ENCODE measurements at places on chromosomes 13 and 19.

GRCh38 chr19:47377801-47378200 lies 28.7 kb downstream of the DHX34 start:
- no peak for DNase-seq

GRCh38 chr13:23912469-23912868 lies 15.2 kb upstream of the C1QTNF9B start:
- DNase-seq, result no peak

DNA sequence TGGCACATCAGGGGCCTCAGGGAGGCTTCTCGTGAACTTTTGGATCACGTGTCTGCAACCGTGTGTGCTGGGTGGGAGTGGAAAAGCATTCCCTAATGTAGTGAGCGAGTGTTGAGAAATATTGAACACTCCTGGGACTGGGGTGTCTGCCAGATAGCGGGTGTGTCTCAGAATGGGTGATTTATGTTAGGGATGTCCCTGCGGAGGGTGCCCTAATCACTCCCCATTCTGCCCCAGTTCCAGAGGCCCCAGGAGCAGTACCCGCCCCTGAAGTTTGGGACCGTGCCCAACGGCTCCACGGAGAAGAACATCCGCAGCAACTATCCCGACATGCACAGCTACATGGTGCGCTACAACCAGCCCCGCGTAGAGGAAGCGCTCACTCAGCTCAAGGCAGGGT lies 24.2 kb upstream of the GRWD1 start:
- no peak for DNase-seq

DNA sequence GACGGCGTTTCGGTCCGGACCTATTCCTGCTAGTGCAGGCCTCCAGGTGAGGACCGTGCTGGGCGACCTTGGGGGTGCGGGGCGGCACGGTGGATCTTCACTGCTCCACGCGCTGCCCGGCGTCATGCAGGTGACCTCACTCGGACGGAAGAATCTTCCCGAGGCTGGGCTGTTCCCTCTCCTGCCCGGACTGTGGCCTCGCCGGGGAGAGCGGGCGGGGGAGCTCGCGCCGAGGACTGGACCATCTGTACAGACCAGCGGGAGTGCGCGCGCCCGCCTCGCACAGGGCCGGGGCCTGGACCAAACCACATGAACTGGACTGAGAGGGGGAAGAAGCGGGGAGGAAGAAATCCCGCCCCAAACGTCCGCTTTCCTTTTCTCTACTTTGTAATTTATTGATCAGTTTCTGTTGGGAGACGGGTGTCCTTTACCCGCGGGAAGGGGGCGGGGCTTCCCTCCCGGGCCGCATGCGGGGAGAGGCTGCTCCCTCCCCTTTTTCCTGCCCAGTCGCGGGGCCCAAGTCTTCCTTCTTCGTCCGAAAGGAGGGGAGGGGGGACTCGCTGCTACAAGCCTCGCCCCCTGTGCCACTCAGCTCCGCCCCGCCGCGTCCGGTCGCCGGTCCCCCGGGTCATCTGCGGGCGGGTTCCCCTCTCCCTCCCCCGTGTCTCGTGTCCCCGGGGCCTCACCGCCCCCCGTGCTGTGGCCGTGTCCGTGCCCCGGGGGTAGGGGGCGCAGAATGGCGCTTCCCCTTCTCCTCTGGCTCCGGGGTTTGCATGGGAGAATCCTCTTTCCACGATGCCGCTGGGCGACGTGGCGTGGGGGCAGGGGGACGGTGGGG lies 4.9 kb downstream of the HRC start:
- DNase-seq, result peak; percentile 29

- no peak for DNase-seq
Observed at GRCh38 chr13:37775871-37776270, 93.7 kb downstream of the TRPC4 start.

- no peak for DNase-seq
Observed at GRCh38 chr13:98916403-98916802, 61.5 kb downstream of the DOCK9 start.

DNA sequence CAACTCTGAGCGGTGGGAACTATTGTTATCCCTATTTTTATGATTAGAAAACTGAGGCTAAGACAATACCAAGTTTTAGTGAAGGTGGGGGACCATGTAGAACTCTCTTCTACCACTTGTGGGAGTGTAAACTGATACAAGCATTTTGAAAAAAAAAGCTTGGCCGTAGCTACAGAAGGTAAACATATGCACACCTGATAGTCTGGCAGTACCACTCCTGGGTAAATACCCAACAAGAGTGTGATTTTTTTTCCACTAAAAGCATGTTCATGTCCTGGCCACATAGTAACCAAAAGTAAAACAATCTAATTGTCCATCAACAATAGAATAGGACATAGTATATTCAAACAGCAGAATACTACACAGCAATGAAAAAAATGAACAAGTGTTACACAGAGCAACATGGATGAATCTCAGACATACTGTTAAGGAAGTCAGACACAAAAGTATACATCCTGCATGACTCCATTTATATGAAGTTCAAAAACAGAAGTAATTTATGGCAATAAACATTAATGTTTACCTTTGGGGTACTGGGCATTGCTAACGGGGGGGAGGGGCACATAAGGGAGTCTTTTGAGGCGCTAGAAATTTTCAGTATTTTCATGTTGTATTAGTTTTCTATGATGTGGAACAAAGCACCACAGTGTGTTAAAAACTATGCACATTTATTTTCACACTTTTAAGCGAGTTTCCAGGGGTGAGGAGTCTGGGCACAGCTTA lies 6.4 kb upstream of the SPATA13 start:
- DNase-seq, result no peak

DNA sequence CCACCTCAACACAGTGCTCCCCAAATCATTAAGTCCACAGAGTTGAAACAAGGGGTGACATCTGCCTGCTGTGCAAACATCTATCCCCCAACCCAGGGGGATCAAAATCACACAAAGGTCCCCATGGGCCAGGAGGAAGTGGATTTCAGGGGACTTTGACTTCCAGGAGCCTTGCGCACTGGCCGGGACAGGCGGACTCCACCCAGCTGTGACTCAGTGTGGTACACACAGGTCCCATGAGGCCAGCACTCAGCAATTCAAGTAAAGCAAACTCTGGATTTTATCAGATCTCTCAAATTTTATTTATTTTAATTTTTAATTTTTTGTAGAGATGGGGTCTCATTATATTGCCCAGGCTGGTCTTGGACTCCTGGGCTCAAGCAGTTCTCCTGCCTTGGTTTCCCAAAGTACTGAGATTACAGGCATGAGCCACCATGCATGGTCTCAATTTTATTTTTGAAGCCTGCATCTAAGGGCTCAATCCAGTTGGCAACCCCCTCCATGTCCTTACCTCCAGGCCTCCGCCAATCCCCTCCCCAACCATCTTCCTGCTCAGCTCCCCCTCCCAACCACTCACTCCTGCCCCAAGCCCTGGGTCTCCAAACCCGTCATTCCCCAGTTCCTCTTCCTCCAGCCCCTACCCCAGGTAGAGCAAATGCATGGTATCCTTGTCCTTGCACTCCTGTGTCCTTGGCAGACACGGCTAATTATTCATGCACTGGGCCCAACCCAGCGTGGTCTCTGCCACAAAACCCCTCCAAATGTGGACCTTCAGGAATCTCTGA lies 18.2 kb downstream of the ARHGAP33 start:
- DNase-seq, result no peak

DNA sequence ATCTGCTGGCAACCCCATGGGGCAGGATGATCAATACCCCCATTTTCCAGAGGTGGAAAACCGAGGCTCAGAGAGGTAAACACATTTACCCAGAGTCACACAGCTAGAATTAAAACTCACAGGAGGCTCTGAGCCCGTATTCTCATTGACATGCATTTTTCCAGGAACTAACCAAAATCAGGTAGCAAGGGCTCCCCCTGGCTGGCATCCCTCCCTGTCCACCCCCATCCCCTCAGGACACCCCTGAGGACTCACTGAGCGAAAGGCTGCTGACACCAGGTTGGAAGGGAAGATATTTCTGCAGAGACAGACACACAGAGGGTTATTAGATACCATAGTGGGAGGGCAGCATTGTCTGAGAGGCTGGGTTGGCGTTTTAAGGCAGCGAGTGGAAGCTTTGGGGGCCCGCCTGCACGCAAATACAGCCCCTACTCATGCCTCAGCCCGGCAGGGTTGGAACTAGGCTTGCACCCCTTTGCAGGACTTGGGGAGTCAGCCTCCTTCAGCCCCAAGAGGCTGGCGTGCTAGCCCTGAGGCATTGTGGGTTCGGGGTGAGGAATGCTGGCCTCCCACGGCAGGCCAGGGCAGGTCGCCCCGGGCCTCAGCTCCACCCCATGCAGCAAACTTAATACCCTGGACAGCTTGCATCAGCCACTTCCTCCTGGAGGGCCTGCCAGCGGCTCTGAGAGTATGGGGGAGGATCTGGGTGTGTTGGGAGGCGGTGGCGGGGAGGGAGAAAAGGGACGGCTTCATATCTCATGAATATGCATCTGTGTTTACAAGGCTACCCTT lies 3.9 kb downstream of the SLC1A5 start:
- DNase-seq, result peak; percentile 37

DNA sequence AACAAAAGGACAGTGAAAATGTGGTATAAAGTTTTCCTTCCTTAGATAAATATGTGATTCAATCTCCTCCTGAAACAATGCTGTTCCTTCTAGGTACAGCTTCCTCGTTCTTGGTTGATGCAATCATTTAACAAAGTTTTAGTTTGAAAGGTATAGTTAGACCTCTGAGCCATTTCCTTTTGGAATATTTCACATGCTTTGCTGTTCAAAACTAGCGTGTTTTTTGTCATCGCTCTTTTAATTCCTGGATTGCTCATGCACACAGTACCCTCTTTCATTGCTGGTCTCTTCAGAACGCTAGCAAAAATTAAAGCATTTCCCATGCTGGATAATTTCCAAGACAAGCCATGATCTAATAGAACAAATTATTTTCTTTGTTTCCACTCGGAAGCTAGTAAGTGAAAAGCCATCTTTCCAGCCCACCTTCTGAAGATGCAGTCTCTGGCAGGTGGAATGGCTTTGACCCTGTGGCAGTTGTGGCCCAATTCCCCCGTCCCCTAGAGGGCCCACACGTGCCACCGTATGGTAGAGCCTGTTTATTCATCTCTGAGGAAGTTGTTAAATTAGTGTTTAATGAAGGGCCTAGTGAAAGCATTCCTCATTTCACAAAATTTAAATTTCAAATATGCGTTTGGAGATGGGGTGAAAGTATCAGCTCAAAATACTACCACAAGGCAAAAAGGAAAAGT lies 1040.6 kb upstream of the SLC10A2 start:
- DNase-seq, result no peak

DNA sequence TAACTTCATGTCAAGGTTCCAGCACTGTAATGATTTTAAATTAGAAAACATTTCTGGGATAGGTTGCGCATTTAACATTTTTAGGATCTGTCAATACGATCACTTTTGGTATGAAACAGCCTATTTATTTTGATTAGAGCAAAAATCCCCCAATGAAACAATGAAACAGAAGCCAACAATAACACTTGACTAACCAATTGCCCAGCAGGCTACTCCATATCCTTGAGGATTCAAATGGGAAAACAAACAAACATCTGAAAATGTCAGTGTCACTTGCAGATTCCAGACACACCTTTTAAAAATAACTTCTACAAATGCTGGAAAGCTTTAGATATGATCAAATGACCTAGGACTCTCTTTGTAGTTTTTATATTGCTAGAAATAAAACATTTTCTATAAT lies 1412.5 kb upstream of the PRR20A start:
- DNase-seq, result no peak
